ENCODE measurements at places on chromosomes 6 and 20.

GRCh38 chr20:64000906-64001305 is 20.0 kb downstream of the PRPF6 start:
- no peak for DNase-seq

GRCh38 chr6:91083211-91083610 is 496.3 kb upstream of the MAP3K7 start:
- DNase-seq: no peak

DNA sequence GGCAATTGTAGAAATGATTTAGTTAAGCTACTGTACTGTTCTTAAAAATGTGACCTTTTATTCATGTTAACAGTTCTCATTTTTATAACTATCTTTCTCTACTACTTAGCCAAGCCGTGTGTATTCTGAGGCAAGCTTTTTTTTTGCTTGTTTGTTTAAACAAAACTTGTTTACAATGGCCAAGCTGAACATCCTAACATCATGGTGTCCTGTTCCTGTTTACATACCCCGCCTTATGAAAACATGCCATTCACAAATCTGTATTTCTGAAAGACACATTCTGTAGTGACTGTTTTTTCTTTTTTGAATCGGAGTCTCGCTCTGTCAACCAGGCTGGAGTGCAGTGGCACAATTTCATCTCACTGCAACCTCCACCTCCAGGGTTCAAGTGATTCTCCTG is 140.9 kb downstream of the NCOA3 start:
- DNase-seq: no peak

- no peak for DNase-seq
These were observed 255.0 kb upstream of the THEMIS start for GRCh38 chr6:128155826-128156225.

DNA sequence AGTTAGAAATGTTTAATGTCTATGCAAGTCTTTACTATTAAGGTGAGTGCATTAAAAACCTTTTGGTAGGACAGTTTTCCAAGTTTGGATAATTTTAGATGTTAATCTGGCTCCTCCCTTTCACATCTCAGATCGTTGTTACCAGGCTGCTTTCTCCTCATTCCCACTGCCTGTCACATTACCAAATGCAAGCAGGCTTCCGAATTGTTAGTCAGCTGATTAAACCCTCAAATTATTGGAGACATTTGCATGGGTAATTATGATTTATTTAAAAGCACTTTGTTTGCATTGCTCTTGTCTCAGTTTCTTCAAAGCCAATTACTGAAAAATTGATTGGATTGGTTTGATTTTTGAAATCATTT is 816.5 kb downstream of the KIF16B start:
- no peak for DNase-seq

- DNase-seq: no peak
These were observed 580.4 kb downstream of the EYS start for GRCh38 chr6:65126667-65127066.

DNA sequence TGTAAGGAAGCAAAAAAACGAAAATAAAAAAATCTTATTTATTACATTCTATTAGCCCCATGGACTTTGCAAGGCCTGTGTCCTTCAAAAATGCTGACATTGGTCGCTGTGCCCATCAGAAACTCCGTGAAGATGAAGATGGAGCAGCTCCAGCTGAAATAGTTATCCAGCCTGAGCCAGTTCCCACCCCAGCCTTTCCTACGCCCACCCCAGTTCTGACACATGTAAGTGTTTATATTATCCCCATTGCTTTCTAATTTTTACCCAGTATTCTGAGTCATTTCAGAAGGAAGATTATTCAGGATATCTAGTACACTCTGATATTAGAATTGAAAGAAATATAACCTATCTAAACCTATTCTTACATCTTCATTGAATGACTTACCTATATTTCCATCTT is 217.7 kb downstream of the ARHGAP18 start:
- DNase-seq: no peak

DNA sequence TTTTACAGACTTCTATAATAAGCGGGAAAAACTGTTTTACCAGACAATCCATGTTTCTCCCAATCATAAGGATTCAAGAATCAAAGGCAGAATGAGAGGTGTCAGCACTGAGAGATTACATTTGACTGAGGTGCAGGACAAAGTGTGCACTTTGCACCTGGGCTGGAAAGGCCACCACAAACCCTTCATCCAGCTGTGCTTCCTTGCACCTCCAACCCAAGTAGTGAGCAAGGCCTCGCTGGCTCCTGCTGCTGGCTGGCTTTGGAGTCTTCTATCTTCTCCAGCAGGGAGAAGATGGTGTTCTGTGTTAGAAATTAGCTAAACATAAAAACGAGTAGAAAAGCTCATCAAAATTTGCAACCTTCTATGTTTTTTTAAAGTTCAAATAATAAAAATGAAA is 77.7 kb downstream of the CHD6 start:
- no peak for DNase-seq

DNA sequence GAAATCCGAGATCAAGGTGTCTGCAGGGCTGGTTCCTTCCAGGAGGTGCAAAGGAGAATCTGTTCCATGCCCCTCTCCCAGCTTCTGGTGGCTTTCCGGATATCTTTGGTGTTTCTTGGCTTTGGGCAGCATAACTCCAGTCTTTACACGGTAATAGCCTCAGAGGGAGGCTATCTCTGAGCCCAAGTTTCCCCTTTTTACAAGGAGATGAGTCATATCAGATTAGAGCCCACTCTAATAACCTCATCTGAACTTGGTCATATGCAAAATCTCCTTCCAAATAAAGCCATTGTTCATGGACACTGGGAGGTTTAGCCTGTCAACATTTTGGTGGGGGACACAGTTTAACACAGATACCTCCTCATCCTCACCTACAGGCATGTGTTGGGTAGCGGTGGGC is 213.7 kb downstream of the ATXN1 start:
- no peak for DNase-seq

DNA sequence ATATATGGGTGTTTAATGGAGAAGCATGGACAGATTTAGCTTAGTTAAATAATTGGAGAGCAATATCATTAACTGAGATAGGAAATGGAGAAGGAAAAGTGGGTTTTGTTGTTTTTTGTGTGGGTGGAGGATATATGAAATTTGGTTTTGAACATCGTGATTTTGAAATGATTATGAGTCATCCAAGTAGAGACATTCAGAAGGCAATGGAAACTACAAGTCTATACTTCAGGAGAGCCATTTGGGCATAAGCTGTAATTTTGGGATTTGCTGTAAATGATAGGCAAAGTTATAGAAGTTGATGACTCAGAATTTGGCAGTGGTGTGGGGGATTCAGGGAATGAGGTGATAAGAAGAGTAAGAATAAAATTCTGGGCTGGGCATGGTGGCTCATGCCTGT is 27.4 kb upstream of the FAM135A start:
- DNase-seq: no peak

DNA sequence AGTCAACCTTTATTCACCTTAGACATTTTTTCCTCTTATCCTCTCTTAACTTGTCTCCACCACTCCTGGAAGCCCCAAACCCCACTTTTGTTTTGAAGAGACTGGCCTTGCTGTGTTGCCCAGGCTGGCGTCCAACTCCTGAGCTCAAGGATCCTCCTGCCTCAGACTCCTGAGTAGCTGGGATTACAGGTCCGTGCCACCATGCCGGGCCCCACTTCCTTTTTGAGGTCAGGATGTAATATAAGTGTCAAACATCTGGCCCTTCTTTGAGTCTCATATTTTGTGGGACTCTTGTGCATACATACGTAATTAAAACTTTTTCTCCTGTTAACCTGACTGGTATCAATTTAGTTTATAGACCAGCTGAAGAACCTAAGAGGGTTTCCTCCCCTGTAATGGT is 1.4 kb upstream of the CDK19 start:
- no peak for DNase-seq

DNA sequence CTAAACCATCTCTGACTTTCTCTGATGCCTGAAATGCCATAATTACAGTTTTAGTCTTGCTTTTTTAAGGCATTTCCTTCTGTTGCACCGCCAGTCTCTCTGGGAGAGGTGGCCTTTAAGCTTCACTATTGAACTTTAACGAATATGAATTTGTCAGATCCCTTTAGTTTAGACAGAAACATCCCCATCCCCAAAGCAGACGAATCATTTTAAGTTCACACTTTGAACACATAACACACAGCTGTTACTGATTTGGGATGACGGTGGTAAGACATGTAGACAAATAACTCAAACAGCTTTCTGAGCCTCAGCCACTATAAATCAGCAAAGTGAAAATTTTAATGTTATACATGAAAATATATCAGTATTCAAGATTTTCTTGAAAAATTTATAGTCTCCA is 7.2 kb upstream of the IPCEF1 start:
- DNase-seq: no peak

GRCh38 chr20:34070079-34070439 is 42.0 kb downstream of the EIF2S2 start:
- no peak for DNase-seq

GRCh38 chr20:55010761-55011160 is 535.4 kb downstream of the DOK5 start:
- DNase-seq: no peak

- peak; percentile 58 for DNase-seq
These were observed 57.0 kb downstream of the FAM50B start for GRCh38 chr6:3905945-3906845.

DNA sequence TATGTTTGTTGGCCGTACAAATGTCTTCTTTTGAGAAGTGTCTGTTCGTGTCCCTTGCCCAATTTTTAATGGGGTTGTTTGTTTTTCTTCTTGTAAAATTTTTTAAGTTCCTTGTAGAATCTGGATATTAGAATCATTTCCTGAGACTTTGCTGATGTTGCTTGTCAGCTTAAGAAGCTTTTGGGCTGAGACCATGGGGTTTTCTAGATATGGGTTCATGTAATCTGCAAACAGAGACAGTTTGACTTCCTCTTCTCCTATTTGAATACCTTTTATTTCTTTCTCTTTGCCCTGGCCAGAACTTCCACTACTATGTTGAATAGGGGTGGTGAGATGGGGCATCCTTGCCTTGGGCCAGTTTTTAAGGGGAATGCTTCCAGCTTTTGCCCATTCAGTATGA is 82.6 kb downstream of the SLC24A3 start:
- DNase-seq: no peak

DNA sequence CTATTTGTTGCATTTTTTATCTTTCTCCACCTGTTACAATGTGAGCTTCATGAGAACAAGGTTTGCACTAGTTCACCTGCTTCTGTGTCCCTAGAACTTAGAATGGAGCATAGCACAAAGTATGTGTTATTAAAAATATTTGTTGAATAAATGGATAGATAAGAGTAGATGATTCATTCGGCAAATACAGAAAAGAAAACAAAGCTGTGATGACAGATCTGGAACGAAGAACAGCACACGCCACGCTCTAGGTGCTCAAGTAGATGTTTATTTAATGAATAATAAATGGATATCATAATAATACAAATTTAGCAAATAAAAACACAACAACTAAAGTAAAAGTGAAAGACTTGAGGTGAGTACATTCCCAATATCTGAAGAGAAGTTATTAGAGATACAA is 273.1 kb downstream of the HAO1 start:
- no peak for DNase-seq

GRCh38 chr6:29926413-29927274 is 15.7 kb upstream of the HLA-A start:
- peak; percentile 80 for DNase-seq

DNA sequence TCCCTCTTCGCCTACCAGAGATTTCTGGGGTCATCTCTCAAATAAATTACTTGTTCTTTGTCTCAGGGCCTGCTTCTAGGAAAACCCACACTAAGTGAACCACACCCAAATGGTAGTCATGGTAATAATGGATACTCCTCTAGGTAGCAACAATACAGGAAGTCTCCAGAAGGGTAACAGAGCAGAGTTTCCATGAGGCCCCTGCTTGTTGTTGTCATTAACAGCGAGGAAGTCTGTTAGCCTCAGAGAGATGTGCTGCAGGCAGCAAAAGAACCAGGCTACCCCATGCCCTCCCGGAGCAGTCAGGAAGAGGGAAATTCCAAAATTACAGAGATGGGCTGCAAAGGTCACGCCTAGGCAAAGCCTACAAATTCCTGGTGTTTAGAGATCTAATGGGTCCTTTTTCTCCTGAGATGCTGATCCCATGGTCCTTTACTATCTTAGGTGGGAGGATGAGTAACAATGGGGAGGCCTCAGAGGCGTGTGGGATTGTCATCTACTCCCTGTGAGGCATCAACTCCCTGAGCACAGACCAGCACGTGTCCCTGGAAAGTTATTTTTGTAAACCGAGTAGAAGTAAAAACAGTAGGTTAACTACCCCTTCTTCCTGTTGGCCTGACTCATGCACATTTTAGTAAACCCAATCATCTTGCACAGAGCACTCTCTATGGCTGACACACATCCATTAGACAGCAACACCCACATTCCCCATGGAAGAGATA is 10.1 kb downstream of the ISM1 start:
- DNase-seq: no peak

- DNase-seq: no peak
These were observed 269.0 kb upstream of the ECI2 start for GRCh38 chr6:4404415-4404814.

GRCh38 chr20:41398408-41398807 is 31.8 kb upstream of the EMILIN3 start:
- peak; percentile 54 for DNase-seq

- DNase-seq: no peak
These were observed 134.6 kb downstream of the SOX4 start for GRCh38 chr6:21728141-21728540.

DNA sequence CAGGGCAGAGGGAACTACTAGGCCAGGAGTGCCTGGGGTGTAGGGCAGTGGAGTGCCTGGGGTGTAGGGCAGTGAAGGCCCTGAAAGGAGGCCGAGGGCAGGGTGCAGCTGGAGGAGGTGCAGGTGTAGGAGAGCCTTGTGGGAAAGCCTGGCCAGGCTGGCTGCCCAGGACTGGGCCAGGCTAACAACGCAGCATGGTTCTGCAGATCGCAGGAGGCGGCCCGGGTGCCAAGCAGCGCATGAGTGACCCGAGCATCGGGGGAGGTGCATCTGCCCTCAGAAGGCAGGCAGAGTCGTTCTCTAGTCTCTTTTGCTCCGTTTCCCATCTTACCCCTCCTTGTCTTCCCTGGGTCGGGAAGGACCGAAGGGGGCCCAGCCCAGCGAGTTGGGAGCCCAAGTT is 151.5 kb upstream of the PHACTR3 start:
- no peak for DNase-seq

GRCh38 chr6:21871831-21872230 is 278.3 kb downstream of the SOX4 start:
- no peak for DNase-seq

DNA sequence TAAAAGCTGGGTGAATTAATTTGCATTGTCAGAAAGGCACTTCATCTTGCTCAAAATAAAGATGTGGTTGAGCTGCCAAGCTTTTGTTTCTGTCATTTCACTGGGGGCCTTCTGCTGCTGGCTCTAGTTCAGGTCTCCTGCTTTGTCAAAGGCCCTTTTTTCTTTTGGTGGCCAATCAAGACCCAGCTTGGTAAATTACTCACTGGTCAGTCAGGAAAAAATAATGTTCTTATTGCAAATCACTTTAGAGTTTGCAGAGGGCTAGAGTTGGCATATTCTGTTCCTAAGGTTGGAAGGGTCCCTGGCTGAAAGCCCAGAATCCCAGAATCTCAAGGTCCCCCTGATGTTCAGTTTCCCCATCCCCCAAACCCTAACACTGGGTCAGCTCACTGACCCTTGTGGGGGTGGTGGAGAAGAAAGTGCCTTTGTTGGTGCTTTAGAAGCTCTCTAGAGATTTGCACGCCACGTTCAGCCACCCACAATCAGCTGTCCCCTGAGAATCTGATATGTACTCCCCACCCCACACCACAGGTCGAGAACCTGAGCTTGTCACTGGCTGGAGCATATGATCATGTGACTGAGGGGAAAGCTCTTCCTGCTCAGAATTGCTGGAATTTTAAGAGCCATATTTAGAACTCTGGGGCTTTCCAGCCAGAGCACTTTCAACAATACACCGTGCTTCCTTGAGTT is 21.7 kb upstream of the BNIP5 start:
- DNase-seq: no peak

GRCh38 chr6:119608994-119609393 is 259.4 kb upstream of the MAN1A1 start:
- no peak for DNase-seq

Data from left ventricle myocardium inferior (tissue), 1 donor.